ENCODE measurements at places on chromosomes 2 and 18. TPM values are rescaled to one million over a fixed set of nuclear protein-coding genes. Genes with fewer than 3 reads are reported as not detected.

Gene B3GNT7
- 5.1 TPM for total RNA-seq

Gene UBXN2A
- total RNA-seq: 20.8 TPM

Gene CIB4
- not detected for total RNA-seq

Gene REEP1
- total RNA-seq: 95.1 TPM

Measured in esophagus muscularis mucosa (tissue), 4 donors.